Pancreas (tissue), 10 donors: ENCODE measurements at places on chromosomes 4 and X. TPM values are rescaled to one million over a fixed set of nuclear protein-coding genes. Genes with fewer than 3 reads are reported as not detected.

DNA sequence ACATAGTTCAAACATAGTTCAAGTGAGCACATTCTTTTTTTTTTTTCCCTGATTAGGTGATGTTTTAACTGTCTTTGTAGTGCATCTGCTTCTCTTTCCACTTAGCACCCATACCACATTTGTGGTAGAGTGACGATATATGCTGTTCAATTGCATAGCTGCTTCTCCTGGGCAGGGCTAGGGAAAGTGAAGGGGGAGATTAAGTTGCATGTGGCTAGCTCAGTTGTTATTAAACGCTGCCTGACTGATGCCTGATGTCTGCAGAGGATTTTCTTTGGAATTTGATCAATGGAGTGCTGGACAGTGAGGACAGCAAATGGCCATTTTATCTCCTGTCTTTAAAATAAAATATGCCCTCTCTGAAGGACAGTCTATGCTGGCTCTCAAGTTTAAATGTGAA is 63.7 kb downstream of the ANK2 start:
- DNase-seq: no peak

GRCh38 chrX:18291006-18291545 is 63.4 kb downstream of the SCML2 start:
- no peak for DNase-seq

GRCh38 chr4:26076896-26077295 is 162.9 kb downstream of the SMIM20 start:
- DNase-seq: no peak

- no peak for DNase-seq
Observed at GRCh38 chrX:150212672-150213480, 150.2 kb upstream of the MAMLD1 start.

GRCh38 chr4:79395841-79396240 is 12.2 kb downstream of the GK2 start:
- DNase-seq: no peak

DNA sequence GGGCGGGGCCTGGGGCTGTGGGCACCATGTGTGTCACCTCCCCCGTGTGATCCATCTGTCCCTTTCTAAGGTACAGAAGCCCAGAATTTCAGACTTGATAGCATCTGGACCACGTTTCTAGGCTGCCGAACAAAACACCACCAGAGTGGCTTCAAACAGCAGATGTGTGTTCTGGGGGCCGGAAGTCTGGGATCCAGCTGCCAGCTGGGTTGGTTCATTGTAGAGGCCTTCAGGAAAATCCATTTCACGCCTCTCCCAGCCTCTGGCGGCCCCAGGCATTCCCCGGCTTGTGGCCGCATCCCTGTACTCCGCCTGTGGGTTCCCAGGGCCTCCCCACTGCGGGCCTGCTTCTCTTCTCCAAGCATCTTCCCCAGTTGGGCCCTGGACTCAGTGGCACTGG is 39.6 kb upstream of the GPR78 start:
- no peak for DNase-seq

- DNase-seq: no peak
Observed at GRCh38 chrX:39473812-39474211, 623.9 kb downstream of the BCOR start.

DNA sequence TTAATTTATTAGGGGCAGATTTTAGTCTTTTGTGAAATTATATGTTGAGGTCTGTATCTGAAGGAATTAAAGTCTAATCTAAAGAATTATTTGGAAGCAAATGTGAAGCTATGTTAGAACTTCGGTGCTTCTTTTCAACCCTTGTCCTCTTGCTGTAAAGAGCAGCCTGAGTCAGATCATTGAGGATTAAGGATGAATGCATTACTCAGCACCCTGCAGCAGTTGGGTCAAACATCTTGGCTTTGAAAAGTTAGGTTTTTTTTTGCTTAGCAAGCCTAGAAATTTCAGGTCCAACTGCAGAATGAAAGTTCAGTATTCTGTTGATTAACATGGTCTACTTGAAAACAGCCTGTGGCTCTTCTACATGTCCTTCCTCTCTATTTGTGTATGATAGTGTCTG is 57.6 kb downstream of the SLC4A4 start:
- no peak for DNase-seq

DNA sequence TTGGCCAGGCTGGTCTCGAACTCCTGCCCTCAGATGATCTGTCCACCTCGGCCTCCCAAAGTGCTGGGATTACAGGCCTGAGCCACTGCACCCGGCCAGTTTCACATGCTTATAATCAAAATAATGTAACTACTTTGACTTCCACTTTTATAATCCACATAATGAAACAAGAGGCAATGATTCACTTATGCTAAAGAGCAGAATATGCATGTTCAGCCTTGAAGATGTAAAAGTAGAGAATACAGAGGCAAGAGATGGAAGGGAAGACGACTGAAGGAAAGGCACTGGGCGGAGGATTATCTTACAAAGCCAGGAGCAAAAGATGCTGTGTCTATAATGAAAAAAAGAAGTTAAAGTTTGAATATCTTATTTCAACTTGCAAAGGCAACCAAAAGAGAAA is 13.3 kb upstream of the ZNF518B start:
- no peak for DNase-seq

- DNase-seq: no peak
Observed at GRCh38 chrX:29851857-29852605, 363.3 kb upstream of the MAGEB2 start.

- DNase-seq: no peak
Observed at GRCh38 chr4:80990851-80991250, 39.7 kb upstream of the BMP3 start.

DNA sequence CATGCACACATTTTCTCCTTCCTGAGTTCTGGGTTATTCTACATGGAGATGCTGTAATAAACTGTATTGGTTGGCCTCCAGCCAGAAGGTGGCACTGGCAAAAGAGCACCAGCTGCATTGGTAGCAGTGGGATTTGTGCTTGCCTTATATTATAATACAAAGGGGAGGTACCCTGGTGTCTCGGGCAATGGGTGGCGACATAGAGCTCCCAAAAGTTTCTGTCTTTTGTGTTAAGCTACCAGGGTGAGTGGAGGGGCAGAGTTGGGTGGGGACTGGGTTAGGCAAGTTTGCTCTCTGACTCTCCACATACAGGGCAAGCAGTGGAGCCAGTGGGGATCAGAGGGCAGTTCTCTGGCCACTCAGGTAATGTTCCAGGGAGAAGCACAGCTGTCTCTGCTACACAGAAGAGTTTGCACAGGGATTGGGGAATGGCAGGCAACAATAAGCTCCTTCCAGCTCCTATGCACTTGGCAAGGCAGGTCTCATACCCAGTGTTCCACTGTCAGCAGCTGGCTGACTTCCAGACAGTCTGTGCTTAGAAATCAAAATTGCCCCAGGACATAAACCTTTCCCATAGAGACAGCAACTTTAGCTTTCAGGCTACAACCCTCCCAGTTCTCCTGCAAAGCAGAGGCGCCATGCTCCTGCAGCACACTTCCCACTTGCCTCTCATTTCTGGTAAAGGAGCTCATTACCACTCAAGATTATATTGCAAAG is 463.9 kb upstream of the PCDH7 start:
- no peak for DNase-seq

DNA sequence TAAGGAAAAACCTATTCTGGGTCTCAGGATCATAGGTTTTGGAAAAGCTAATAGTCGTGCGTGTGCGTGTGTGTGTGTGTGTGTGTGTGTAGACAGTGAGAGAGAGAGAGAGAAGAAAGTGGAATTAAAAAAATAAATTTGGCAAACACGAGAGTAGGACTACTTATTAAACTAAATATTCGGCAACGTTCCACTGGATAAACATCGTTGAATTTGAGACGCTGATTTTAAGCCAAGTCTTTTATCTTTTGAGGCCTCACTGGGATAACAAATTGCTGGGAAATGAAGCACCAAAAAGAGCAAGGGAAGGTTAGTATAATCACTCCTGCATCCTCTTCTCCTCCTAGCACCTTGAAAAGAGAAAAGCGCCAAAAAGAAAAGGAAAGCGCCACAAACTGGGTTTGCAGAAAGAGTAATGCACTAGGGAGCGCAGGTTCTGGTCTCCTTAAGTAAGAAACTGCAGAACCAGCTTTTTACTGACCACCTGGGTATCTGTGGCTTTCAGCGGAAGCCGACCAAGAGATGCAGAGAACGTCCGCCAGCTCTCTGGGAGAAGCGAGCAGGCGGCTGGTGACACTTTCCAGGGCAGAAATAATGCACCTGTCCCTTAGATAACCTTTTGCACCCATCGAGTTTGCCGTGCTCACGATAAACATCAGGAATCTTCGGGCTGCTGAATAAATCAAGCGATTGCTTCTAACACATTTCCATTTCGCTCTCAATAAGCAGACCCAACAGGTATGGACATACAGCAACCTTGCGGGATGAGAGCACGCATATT is 3.4 kb downstream of the ATOH1 start:
- DNase-seq: no peak

- no peak for DNase-seq
Observed at GRCh38 chrX:29726811-29727210, 488.6 kb upstream of the MAGEB2 start.

- DNase-seq: no peak
Observed at GRCh38 chr4:82852751-82853285, 38.1 kb downstream of the SEC31A start.

DNA sequence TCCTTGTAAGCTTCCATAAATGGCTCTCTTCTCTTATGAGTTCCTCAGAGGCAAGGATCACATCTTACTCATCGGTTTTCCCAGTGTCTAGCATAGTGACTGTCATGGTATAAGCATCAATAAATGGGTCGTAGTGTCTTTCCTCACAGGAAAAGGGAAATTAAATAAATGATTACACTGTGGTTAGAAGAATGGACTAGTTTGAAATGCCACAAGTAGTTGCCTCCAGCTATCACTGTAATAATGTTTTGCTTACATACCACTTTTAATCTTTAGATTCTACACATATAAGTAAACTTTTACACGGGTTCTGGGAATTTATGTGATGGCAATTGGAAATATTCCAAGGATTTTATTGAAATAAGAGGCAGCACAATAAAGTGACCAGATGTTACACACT is 152.8 kb upstream of the CXorf51A start:
- DNase-seq: no peak

DNA sequence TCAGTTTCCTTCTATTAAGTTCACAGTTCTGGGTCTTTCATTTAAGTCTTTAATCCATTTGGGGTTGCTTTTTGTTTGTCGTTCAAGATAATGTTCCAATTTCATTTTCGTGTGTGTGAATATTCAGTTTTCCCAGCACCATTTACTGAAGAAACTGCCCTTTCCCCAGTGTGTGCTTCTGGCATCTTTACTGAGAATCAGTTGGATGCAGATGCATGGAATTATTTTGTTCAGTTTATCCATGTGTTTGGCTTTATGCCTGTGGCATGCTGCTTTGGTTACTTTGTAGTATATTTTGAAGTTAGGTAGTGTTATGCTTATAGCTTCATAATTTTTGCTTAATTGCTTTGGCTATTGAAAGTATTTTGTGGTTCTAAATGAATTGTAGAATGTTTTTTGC is 163.8 kb upstream of the HDX start:
- DNase-seq: no peak

- no peak for DNase-seq
Observed at GRCh38 chr4:63786171-63786570, 623.1 kb downstream of the TECRL start.

DNA sequence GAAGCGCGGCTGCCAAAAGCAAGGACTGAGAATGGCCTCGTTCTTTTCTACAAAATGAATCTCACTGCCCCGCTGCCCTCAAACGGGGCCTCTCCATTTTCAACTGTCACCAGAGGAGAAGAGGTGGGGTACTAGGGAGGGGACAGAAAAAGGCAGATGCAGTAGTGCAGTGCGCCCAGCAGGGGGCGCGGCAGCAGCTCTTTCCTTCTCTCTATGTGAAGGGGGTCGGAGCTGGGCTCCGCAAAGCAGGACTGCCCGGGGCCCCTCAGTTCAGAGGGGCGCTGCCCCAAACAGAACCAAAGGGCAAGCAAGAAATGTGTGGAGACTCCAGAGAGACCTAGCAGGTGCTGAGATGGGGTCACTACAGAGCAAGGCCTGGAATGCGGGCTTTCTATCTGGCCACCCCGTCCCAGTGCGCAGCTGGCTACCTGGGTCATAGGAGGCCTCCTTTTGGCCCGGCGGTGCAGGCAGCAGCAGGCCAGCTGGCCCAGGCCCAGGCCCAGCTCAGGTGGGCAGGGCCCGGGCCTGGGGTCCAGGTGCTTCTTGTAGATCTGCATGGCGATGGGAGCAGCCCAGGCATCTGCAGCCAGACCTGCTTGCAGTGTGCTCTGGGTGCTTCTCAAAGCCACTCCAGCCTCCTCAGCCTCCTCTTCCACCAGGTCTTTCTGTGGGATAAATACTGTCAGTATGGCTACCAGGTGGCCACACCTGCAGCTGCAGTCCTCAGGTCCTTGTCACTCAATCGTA is 5.9 kb downstream of the IRAK1 start:
- DNase-seq: peak; percentile 70

DNA sequence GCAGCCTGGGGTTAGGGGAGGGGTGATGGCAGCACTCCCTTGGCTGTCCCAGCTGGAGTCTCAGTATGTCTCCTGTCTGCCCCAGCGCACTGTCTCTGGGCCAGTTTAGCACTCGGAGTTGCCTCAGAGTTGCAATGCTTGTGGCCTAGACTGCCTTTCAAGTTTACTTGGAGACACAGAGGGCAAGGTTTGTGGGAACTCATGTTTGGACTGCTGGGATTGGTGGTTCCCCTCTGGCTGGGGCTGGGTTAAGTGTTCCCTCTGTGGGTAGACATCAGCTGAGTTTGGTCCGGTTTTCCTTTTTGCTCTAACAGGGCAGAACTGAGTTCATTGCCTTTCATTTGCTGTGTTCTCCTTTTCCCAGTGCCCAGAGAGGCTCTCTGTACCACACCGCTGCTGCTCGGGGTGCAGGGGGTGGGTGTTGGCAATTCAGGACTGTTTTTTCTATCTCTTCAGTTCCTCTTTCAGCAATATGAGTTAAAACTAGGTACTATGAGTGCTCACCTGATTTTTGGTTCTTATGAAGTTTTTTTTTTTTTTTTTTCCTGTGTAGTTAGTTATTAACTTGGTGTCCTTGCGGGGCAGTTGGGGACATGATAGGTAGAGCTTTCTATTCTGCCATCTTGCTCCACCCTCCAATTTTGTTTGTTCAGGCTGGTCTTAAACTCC is 17.2 kb downstream of the RAB33B start:
- no peak for DNase-seq

- no peak for DNase-seq
Observed at GRCh38 chr4:2135083-2135482, 76.0 kb downstream of the NAT8L start.

GRCh38 chr4:79823148-79823763 is 249.8 kb downstream of the ANTXR2 start:
- no peak for DNase-seq

GRCh38 chrX:41066391-41066790 is 18.9 kb upstream of the USP9X start:
- no peak for DNase-seq

GRCh38 chrX:42098900-42099299 is 175.5 kb upstream of the CASK start:
- no peak for DNase-seq

- DNase-seq: no peak
Observed at GRCh38 chr4:173805884-173806283, 275.9 kb upstream of the HAND2 start.

Gene SPANXD
- total RNA-seq: not detected

Gene SSX2
- not detected for total RNA-seq

Gene NUDT10
- 0.12 TPM for total RNA-seq

Gene RTL5
- total RNA-seq: 3.1 TPM

Gene PPBP
- not detected for total RNA-seq

Gene COL4A5
- 0.58 TPM for total RNA-seq

Gene SPANXN4
- total RNA-seq: not detected

Gene GLOD5
- total RNA-seq: not detected

Gene SMIM31
- 0.74 TPM for total RNA-seq

Gene ARR3
- not detected for total RNA-seq

Gene NXF2
- not detected for total RNA-seq

Gene UGT2B10
- total RNA-seq: 0.25 TPM

Gene DOCK11
- total RNA-seq: 0.83 TPM

Gene UGT2B7
- 6.2 TPM for total RNA-seq

Gene TMSB15B
- 0.37 TPM for total RNA-seq

Gene DCAF16
- total RNA-seq: 23.5 TPM

Gene FOXO4
- 8.9 TPM for total RNA-seq
